ENCODE measurements at places on chromosomes 12 and 14.

DNA sequence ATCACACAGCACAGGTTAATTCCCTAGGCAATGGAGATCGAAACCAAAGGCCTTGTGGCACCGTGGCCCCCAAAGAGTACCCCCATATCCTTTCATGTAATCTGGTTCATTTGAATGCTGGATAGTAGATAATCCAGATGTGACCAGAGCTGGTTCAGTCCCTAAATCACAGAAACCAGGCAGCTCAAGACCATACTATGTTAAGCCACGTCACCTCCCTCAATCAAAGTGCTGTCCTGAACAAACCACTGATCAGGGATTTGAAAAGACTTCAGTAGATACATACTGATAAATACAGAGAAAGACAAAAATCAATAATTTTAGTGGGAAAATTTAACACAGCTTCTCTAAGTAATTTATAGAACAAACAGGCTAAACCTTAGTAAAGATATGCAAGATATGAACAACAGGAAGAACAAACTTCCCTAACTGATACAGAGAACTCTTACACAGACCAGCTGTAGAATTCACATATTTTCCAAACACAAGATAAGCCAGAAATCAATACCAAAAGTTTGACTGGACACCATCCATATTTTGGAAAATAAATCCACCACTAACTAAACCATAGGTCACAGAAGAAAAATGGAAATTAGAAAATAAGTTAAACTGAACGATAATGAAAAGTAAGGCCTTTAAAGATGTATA, 67.1 kb downstream of the BCAT1 start:
- no peak for DNase-seq

DNA sequence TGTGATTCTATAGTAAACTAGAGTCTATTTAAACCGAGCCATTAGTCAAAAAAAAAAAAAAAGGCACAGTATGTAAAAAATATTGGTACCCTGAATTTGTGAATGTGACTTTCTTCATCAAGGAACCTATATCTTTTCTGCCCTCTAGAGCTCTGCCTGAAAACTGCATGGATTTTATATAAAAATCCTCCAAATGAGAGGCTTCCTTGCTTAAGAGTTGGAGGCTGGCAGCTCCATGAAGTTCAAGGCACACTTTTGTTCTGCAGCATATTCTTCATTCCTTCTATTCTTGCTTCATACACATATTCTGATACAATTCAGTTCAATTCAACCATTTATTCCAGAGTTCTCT, 23.1 kb upstream of the NKX2-8 start:
- no peak for DNase-seq

DNA sequence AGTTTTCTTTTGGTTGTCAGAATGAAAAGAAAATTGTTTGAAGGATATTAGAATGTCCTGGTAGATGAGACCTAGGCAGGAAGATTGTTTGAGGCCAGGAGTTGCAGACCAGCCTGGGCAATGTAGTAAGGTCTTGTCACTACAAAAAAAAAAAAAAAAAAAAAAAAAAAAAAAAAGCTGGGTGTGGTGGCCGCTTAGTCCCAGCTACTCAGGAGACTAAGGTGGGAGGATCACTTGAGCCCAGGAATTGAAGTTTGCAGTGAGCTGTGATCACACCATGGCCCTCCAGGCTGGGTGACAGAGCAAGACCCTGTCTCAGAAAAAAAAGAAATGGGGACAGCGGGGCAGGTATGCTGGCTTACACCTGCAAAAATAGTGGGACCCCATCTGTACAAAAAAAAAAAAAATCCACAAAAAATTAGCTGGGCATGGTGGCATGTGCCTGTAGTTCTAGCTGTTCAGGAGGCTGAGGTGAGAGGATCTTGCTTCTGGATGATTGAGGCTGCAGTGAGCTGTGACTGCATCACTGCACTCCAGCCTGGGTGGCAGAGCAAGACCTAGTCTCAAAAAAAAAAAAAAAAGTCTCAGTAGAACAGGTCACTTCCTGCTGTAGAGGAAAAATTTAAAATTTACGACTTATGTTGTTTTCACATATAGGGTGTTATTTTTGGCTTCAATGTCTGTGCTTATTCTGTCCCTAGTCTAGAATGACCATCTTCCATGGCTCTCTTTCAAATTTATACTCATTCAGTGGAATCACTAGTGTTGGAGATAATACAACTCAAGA, 70.7 kb downstream of the PPHLN1 start:
- DNase-seq = no peak

GRCh38 chr14:27181333-27181732, 583.5 kb upstream of the NOVA1 start:
- no peak for DNase-seq

DNA sequence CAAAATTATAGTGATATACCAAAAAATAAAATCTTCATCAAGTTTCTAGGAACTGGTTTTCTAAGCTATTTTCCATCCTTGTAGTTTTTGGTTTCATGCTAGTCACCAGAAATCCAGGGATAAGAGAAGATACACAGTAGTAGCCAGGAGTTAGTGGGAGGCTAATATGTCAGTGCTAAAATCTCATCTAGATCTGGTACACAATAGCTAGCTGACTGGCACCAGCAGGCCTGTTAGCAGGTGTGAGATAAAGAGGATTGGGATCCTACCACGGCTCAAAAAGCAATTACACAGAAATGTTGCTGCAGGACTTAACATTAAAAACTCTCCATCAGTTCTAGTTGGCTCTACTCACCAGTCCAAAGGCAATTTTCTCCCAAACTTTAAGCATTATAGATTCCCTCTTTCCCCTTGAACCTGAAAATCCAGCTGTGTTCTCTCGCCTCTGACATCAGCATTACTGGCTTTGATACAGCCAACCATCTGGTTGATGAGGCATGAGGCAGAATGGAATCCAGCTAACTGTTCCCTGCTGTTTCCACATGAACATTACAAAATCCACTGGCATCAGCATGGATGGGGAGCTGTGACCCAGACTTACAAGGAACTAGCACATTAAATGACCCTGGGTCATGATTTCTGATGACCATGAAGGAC, 41.8 kb upstream of the CCDC196 start:
- DNase-seq = no peak
